ENCODE measurements at places on chromosomes 6 and 20. TPM values are rescaled to one million over a fixed set of nuclear protein-coding genes. Genes with fewer than 3 reads are reported as not detected.

The SLC25A27 gene
- total RNA-seq, result 30.2 TPM

The PROKR2 gene
- 8.6 TPM for total RNA-seq

The KCNQ2 gene
- 159 TPM for total RNA-seq

GRCh38 chr20:63402181-63402859, 41.2 kb upstream of the CHRNA4 start:
- no peak for DNase-seq

- peak; percentile 76 for DNase-seq
Measured at GRCh38 chr6:158536084-158536890, 23.6 kb upstream of the TMEM181 start.

DNA sequence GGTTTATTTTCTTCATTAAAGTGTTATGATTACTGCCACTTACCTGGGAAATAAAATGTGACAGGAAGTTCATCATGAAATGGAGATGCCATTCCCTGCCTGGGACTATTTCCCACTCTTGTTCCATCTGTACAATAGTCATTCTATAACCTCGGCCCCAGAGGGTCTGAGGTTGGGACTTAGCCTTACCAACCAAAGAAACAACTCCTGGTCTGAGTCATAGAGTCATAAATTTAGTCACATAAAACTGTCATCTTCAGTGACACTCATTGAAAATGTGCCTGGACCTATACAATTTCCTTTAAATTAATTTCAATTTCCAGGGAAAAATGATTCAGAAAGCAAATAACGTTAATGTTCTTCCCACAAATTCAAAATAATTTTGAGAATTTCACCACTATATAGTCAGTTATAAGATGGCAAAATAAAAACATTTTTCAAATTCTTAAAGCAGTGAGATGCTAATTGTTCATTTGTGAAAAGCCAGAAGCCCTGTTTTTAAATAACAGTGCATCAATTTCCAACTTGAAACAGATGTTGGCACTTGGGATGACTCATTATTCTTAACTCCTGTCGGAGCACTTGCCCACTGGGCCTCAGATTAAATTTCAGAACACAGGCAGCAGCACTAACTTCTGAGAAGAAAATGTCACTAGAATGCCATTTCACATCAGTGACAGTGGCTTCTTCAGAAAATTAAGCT, 201.2 kb upstream of the SMLR1 start:
- no peak for DNase-seq
